Nephron progenitor cell (in vitro differentiated cells): ENCODE measurements at places on chromosomes 11 and 22.

- no peak overlapping the region for H3K4me3 ChIP-seq
- H3K27me3 ChIP-seq = no peaks in the 10 kb centered on the region
These were observed 2.2 kb upstream of the OR51E2 start for GRCh38 chr11:4699697-4700435.

- H3K36me3 ChIP-seq = no peaks in the 10 kb centered on the region
- H3K4me1 ChIP-seq = peaks cover 5% of the 10 kb centered on the region
- no peak overlapping the region for H3K4me3 ChIP-seq
- peaks cover 13% of the 10 kb centered on the region for H3K27me3 ChIP-seq
- H3K27ac ChIP-seq = no peak overlapping the region
- DNase-seq = no peak
These were observed 16.6 kb downstream of the OR51L1 start for GRCh38 chr11:5011254-5011653.

DNA sequence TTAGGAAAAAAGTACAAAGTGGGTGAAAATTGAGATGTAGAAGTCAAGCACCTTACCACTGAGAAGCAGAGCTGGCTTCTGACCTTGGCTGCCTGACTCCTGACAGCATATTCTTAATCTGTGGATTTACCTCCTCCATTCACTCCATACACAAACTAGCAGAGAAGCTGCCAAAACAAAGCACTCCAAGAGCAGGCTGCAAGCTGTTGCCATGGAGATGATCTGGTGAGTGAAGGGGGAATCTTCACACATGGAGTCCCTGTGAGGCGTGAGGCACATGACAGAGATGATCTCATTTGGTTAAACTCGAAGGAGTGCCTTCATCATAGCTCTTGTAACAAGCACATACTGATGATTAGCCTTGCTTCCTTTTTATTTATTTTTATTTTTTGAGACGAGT lies 16.1 kb downstream of the COMMD9 start:
- H3K27me3 ChIP-seq = peaks cover 5% of the 10 kb centered on the region
- no peak overlapping the region for H3K4me3 ChIP-seq
- DNase-seq = no peak

GRCh38 chr11:34478845-34479663 lies 34.5 kb downstream of the ELF5 start:
- H3K27ac ChIP-seq = no peak overlapping the region
- no peak overlapping the region for H3K4me3 ChIP-seq
- DNase-seq = no peak
- H3K4me1 ChIP-seq = peaks cover 25% of the 10 kb centered on the region
- H3K36me3 ChIP-seq = no peaks in the 10 kb centered on the region
- H3K27me3 ChIP-seq = peaks cover 18% of the 10 kb centered on the region

GRCh38 chr11:134032501-134033091 lies 36.3 kb upstream of the JAM3 start:
- peaks cover 50% of the 10 kb centered on the region for H3K27me3 ChIP-seq
- DNase-seq = no peak
- H3K27ac ChIP-seq = no peak overlapping the region
- no peak overlapping the region for H3K4me3 ChIP-seq

- H3K4me3 ChIP-seq = no peak overlapping the region
- H3K4me1 ChIP-seq = peaks cover 4% of the 10 kb centered on the region
- H3K36me3 ChIP-seq = peaks cover 44% of the 10 kb centered on the region
- H3K27ac ChIP-seq = peak overlapping the region; percentile 64
These were observed 86.8 kb downstream of the KCNQ1OT1 start for GRCh38 chr11:2612884-2613571.

DNA sequence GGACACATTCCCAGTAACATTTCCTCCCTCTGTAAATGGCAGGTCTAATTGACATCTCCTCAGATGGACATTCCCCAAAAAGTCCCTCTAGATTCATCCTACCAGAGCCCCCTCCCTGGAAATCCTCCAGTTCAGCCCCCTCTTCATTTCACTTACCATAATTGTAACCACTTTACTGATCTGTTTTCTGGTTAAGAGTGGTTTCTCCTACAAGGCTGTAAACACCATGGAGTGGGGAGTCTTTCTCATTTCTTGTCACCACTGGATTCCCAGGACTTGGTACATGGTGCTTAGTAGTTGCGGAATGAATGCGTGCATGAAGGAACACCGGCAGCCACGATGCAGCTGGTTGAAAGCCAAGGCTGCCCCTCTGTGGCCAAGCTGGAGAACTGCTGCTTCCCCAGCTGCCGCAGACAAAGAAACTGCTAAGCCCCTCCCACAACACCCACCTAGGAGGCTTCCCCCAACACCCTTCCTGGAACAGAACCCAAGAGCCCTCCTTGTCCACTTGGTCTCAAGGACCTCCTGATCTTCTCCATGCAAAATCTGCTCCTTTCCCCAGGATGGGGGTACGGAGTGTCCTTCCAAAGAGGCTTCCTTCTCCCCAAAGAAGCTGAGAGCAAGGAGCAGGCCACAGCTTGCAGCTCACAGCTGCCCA lies 18.6 kb upstream of the SCARF2 start:
- H3K36me3 ChIP-seq = peaks cover 30% of the 10 kb centered on the region
- H3K27me3 ChIP-seq = peaks cover 13% of the 10 kb centered on the region
- peak; percentile 81 for DNase-seq
- H3K4me1 ChIP-seq = peaks cover 25% of the 10 kb centered on the region
- no peak overlapping the region for H3K4me3 ChIP-seq

DNA sequence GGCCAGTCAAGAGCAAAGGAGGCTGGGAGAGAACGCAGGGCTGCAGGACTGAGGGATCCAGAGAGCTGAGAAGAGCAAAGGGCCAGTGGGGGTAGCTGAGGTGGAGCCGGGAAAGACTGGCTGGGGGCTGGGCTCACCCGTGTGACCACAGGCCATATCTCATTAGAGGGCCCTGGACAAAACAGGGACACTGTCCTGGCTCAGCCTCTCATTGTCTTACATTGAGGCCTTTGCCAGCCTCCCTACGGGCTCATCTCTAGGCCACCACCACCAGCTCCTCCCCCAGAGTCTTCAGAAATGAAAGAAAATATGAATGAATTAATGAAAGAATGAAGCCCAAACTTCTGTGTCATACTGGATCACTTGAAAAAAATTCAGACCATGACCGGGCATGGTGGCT lies 9.2 kb downstream of the RAB36 start:
- H3K27ac ChIP-seq = no peak overlapping the region
- peaks cover 11% of the 10 kb centered on the region for H3K36me3 ChIP-seq
